ENCODE measurements at places on chromosomes 3 and 15. TPM values are rescaled to one million over a fixed set of nuclear protein-coding genes. Genes with fewer than 3 reads are reported as not detected.

- DNase-seq, result no peak
These were observed 26.9 kb upstream of the MTMR14 start for GRCh38 chr3:9622438-9622837.

- DNase-seq, result no peak
These were observed 19.5 kb upstream of the CAV3 start for GRCh38 chr3:8713901-8714759.

GRCh38 chr3:149016669-149017541, 25.6 kb downstream of the GYG1 start:
- DNase-seq, result no peak

GRCh38 chr15:28019594-28020309, 79.4 kb downstream of the OCA2 start:
- no peak for DNase-seq

DNA sequence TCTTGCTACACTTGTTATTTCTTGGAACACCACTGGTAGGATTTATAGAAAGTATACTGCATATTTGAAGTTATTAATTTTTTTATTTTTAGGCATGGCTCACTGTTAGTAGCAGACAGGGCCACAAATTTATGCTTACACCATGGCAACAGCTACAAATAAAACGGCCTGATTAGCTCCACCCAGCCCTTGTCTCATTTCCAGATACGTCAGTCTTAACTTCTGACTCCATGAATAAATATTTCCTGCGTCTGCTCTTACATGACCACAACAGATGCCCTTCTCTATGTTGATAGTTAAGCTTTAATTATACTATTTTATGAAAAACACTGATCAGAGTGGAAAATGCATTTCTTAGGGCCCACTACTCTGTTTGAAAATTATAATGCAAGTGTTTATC, 62.3 kb upstream of the CPOX start:
- DNase-seq, result no peak

GRCh38 chr3:169350228-169350627, 313.3 kb downstream of the MECOM start:
- DNase-seq, result no peak

GRCh38 chr15:35397027-35397426, 148.9 kb downstream of the DPH6 start:
- no peak for DNase-seq

- no peak for DNase-seq
These were observed 30.7 kb downstream of the SACM1L start for GRCh38 chr3:45719655-45720487.

GRCh38 chr3:187122261-187122660, 17.0 kb downstream of the RPL39L start:
- DNase-seq, result no peak

- no peak for DNase-seq
These were observed 5.7 kb upstream of the MAPK6 start for GRCh38 chr15:52013151-52013791.

DNA sequence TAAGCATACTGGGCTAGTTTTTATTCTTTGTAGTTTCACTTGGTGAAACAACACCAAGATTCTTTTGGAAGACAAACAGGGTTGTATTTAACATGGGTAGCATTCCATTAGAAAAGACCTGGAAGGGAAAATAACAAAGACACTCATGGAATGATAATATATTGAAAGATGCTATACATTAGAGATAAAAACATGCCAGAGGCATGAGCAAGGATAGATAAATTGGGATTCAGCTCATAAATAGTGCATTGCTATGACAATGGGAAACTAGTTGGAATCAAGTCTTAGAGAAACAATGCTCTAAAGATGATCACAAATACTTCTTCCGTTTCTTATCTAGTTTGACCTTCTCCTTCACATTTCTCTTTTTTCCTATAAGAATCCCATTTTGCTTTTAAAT, 677.4 kb downstream of the ZNF385D start:
- no peak for DNase-seq

- DNase-seq, result no peak
These were observed 1113.7 kb downstream of the OTOL1 start for GRCh38 chr3:162610261-162610660.

DNA sequence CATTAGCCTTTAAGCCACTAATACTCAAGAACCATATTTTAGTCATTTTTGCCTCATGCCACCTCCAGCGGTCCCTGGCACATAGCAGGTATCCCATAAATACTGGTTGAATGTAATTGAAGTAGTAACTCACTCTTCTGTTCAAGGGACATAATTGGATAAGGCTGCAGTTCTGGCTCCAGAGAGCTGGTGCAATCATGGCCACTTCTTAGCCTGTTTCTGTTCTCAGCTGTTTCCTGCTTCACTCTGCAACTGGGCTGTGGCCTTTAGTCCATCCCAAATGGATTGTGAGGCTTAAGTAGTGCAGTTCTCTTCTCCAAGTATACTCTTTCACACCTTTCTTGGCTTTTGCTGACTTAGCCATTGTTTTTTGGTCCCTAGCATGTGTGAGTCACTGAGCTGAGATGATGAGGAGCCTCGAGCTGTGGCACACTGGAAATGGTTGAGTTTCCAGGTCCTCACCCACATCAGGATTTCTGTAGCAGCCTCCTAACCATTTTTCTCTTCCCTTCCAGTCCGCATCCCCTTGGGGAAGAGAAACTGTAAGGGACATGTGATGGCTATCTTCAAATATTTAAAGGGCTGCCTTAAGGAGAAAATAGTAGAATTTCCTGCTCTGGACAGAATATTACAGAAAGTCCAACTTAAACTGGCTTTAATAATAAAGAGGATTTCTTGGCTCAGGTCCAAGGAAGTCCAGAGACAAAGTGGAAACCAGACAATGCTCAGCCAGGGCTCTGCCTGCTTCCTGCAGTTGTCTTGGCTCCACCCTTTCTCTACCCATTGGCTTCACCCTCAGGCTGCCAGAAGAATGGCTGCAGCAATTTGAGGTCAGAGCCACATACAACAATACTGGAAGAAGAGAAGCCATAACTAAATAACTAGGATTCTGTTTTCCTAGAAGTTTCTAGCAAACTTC, 305.4 kb upstream of the ROPN1 start:
- no peak for DNase-seq

DNA sequence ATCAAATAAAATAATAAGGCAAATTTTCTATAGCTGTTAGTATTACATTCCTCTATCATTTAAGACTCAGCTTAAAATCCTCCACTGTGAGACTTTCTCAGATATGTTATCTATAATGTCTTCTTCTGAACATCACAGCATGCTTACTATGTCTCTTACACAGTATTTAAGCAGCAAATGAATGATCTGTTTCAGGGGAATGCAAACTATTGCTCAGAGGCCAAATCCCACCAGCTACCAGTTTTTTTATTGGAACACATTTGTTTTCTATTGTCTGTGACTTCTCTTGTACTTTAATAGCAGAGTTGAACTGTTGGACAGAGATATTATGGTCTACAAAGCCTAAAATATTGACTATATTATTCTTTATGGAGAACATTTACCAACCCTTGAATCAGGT, 59.6 kb downstream of the C3orf38 start:
- DNase-seq, result no peak

DNA sequence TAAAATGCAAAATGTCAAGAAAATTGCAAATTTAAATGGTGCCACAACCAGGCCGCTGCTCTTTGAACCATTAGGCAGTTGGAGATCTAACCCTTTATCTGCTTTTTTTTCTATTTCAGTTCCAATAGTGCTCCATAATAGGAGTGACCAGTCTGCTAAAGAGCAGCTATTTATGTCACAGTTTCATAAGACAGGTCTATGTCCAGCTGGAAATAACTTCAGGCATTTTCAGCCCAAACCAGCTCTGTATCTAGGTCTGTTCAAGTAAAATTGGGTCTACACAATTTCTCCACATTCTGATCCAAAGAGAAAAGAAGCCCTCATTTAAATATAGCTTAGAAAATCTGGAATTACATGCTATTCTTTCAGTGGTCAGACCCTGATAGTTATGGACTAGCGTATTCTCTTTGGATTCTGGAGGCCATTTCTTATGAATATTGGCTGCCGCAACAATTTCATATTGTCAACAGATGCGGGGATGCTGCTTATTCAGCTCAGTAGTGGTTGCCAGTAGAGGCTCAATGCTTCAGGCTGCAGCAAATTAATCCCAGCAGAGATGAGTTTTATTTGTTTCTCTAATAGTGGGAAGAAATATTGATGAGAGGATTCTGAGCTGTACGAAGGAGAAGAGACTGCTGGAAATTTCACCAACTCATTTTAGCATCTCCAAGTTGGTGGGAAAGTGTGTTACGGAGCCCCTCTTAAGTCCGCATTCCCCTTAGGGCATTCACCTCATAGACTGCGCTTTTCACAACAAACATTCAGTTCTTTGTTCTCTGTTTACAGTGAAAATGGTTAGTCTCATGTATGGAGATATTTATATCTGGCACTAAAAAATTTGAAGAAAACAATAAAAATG, 887.0 kb downstream of the ROBO1 start:
- no peak for DNase-seq

GRCh38 chr3:112557976-112558375, 3.8 kb downstream of the ATG3 start:
- no peak for DNase-seq

DNA sequence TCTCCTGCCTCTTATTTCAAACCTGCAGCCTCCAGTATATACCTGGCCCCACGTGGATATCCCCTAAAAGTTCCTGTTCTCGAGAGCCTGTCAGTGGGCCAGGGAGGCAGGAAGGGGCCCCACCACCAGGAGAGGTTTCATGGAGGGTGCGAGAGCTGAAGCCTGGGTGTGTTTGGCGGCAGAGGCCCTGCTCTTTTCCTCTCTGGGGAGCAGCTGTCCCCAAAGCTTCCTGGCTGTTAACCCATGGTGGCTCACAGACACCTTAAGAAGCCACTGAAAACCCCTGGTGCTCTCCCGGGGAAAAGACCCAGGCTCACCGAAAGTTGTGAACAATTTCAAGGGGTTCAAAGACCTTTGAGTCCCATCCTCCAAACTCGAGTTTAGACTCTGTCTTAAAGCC, 1.1 kb downstream of the PRRT3 start:
- DNase-seq, result no peak

DNA sequence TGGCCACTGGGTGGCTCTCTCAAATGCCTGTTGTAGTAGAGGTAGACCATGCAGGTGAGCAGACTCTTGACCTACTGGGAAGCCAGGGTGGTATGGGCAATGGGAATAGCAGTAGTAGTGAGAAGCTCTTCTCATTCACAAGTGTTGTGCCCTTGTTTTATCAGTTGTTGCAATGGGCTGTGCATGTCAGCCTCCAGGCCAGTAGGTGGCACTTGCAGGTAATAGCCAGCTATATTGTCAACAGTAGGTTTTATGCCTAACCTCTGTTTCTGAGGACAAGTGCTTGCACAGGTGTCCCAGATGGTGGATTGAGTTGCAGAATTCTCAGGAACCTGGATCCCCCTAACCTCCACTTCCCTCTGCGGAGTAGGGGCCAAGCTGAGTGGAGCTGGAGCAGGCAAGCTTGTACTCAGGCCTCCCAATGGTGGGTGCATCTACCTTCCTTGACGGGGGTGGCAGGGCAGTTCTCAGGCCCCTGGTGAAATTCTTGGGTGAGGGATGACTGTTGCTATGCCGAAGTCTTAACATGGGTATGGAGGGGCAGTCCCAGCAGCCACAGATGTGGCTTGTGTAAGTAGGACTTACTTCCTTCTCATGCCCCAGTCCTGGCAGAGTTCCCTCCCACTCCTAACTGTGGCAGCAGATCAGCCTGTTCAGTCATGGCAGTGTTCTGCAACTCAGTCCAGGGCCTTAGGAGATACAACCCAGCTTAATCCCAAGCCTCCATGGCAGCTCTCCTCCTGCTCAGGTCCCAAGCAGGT, 104.3 kb downstream of the NEO1 start:
- DNase-seq, result no peak

- DNase-seq, result no peak
These were observed 66.3 kb upstream of the NAALADL2 start for GRCh38 chr3:174792864-174793263.

- DNase-seq, result no peak
These were observed 30.7 kb downstream of the EIF4E3 start for GRCh38 chr3:71694358-71694999.

DNA sequence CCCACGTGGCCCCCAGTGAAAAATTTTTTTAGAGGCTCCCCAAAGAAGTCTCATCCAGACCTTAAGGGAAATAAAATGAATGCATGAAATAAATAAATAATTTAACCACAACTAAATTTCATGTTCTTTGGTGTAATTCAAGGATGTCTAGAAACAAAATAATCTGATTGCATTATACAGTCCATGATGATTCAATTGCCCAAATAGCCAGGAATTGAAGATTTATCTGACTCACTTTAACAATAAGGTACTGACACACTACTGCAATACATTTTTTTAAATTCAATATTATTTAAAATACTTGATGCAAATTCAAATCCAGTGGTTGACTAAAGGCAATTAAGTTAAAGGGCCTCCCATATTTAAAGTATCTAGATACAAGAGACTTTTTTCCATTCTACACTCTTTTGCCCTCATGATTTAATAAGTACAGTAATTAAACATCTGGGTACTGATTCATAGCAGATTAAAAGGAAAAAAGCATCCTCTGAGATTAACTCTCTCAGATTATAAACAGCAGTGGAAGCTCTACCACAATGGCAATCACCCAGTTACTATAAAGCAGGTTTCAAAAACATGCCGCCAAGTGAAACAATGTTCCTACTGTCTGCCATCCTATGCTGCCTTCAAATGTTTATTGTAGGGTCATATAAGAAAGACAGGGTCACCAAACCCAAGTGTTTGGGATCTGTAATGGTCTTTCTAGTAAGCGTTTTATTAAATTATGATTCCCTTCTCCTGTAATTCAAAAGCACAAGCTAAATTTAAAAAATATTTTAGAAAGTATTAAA, 9.9 kb downstream of the UQCC5 start:
- DNase-seq, result no peak

GRCh38 chr3:61562721-61563312, 1.4 kb downstream of the PTPRG start:
- no peak for DNase-seq

DNA sequence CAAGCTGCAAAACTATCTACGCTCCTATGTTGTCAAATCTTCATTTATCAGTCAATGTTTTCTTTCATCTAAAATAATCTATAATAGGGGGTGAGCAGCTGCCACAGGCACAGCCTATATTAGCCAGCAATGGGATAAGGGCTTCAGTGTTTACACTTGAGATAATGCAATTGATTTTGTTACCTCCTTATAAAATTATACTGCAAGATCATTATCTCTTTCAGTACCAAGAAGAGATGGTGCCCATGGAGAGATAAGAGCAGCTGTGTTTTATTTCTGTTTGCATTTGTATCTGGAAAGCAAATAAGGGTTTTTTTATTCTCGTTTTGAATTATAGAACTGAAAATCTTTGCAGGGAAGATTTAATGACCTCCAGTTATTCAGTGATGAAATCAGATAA, 68.9 kb downstream of the PLD1 start:
- DNase-seq, result no peak

GRCh38 chr15:63985221-63986184, 60.8 kb downstream of the DAPK2 start:
- DNase-seq, result no peak

- DNase-seq, result no peak
These were observed 135.6 kb upstream of the STAC start for GRCh38 chr3:36244728-36245127.

The AHSG gene
- polyA plus RNA-seq, result 0.42 TPM

The SKOR1 gene
- 20.1 TPM for polyA plus RNA-seq

The ZPLD1 gene
- polyA plus RNA-seq, result 1.0 TPM

The OR4F6 gene
- not detected for polyA plus RNA-seq

The SIDT1 gene
- polyA plus RNA-seq, result 34.6 TPM

The CPN2 gene
- not detected for polyA plus RNA-seq
